ENCODE measurements at places on chromosomes 2 and 18. TPM values are rescaled to one million over a fixed set of nuclear protein-coding genes. Genes with fewer than 3 reads are reported as not detected.

CREG2 gene
- total RNA-seq = under 0.01 TPM

ALKAL2 gene
- 0.17 TPM for total RNA-seq

CYP26B1 gene
- total RNA-seq = 0.51 TPM

RTKN gene
- 11.8 TPM for total RNA-seq

TRIM43 gene
- total RNA-seq = not detected

ATP6V1B1 gene
- total RNA-seq = 2.1 TPM

All from fibroblast of lung (primary cell).